Mesothelial cell of epicardium (in vitro differentiated cells): ENCODE measurements at places on chromosomes 6 and 20. TPM values are rescaled to one million over a fixed set of nuclear protein-coding genes. Genes with fewer than 3 reads are reported as not detected.
A peak's percentile ranks its signal among the peaks of the same experiment; 100 is the strongest.

- no peak for DNase-seq
Observed at GRCh38 chr6:167907837-167908681, 81.3 kb downstream of the AFDN start.

DNA sequence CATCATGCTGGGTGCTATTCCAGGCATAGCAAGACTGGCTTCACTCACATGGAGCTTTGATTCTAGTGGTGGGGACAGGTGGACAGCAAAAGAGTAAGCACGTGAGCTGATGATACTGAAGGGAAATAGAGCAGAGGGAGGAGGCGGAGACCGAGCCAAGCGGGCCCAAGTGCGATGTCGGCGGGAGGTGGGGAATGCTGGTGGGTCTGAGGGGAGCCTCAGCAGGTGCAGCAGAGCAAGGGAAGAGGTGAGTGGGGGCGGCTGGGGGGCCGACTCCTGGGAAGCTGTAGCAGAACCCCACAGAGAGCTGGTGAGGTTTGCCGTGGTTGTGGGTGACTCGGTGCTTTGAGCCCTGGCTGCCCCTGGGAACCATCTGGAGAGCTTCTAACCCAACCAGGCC, 10.2 kb downstream of the RTEL1 start:
- DNase-seq: no peak

Gene PRSS16
- 16.2 to 20.6 TPM (median 19.1 TPM) in 3 replicates for total RNA-seq

DNA sequence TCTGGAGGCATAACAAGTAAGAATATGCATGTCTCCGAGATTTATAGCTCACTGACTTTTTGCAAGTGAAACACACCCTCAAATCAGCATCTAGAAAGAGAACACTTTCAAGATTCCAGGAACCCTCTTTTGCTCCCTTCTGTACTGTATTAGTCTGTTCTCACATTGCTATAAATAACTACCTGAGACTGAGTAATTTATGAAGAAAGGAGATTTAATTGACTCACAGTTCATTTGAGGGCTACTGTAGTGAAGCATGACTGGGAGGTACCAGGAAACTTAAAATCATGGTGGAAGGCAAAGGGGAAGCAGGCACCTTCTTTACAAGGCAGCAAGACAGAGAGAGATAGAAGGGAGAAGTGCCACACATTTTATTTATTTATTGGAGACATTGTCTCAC, 269.9 kb downstream of the UTRN start:
- DNase-seq: no peak

Gene ZNF165
- total RNA-seq: 3.7 to 4.6 TPM (median 4.0 TPM) in 3 replicates

DNA sequence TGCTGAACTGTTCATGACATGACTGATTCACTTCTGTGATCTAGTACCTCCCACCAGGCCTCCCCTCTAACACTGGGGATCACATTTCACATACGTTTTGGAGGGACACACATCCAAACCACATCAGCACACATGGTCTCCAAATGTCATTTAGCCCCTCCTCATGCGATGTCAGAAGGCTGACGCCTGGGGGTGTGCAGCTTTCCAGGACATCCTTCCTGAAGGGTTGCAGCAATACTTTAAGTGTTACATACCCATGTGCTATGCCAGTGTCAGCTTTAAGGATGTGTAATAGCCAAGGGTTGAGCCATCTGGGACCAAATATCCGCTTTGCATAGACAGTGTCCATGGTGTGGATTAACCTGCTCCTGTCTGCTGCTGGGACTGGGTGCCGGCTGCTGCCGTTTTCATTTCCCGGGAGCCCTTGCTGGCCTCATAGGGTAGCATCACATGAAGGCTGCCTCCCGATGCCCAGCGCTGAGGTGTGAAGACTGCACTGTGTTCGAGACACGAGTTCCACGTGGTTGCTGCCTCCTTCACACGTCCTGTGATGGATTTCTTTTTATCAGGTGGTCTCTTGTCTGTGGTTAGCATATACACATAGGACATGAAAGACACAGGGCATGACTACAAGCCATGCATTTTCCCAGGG, 219.0 kb downstream of the THBS2 start:
- DNase-seq: no peak

Gene USP49
- total RNA-seq: 12.0 to 13.8 TPM (median 12.1 TPM) in 3 replicates

Gene AFG1L
- 8.0 to 11.3 TPM (median 9.3 TPM) in 3 replicates for total RNA-seq

- no peak for DNase-seq
Observed at GRCh38 chr6:31317036-31317435, 39.9 kb downstream of the HLA-B start.

- peak; percentile 51 for DNase-seq
Observed at GRCh38 chr20:33262658-33263065, 20.4 kb upstream of the BPIFB1 start.

DNA sequence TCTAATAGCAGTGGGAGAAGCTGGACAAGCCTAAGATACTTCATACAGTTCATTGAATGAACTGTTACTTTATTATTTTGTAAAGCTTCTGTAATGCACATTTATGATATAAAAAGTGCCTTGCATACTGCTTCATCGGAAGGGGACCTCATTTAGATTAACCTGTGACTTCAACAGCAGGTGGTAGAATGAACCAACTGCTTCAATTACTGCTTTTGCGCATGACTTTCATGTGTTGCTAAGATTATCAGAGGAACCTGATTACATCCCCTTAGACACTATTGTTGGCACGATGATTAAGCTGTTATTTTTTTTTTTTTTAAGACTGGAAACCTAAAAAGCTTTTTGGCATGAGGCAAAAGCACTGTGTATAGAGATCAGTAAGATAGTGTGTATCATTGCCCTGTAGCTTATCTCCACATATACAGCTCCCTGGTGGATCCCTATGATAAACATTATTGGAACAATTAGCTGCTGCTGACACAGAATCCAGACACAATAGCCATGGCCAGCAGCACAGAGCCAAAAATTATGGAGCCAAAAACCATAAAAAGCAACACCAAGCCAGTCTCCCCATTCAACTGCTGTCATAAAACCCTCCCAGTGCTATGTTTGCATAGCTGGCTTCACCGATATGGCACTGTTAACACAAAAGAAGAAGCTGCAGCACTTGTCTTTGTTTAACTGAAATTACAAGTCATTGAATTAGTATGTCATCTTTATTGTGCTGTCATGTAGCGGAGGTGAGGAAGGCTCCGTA, 731.6 kb upstream of the MMS22L start:
- DNase-seq: no peak
